Body of pancreas (tissue), 4 donors: ENCODE measurements at places on chromosomes 3 and 15.

DNA sequence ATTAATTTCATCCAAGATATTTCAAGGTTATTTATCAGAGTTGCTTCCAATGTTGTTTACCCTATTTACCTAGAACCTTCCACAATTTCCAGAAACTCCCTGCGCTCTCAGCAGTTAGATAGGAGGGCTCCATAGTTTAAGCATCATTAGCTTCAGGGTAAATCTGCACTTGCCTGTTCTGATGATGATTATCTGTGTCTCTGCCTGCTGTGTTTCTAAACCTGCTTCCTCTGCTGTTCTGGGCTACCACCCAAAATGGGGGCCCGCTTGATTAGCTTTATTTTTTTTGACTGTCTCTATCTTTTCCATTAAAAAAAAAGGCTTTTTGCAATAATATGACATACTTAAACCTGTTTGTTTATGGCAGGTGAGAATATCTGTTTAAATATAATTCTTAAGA, 472.4 kb downstream of the DIPK2A start:
- no peaks in the 10 kb centered on the region for H3K4me1 ChIP-seq
- no peaks in the 10 kb centered on the region for H3K27me3 ChIP-seq
- DNase-seq = no peak
- H3K4me3 ChIP-seq = no peak overlapping the region
- H3K27ac ChIP-seq = no peak overlapping the region

DNA sequence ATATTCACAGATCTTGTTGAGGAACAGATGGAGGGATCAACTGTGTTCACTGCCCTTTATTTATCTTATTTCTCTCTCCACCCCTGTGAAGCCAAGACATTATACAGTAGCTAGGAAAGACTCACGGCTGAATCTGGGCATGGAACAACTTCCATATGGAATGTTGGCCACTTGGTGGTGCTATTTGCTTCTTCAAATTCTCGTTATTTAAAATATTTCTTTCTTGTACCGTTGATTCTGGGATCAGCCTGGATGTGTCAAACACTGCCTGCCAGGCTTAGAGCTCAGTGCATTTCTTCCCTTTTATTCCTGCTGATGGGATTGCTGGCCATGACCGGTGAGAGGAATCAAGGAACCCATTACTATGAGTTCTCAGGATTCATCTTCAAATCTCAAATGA, 17.5 kb upstream of the GASK1A start:
- H3K4me3 ChIP-seq = no peak overlapping the region
- H3K27me3 ChIP-seq = no peaks in the 10 kb centered on the region
- H3K27ac ChIP-seq = no peak overlapping the region
- no peaks in the 10 kb centered on the region for H3K4me1 ChIP-seq

DNA sequence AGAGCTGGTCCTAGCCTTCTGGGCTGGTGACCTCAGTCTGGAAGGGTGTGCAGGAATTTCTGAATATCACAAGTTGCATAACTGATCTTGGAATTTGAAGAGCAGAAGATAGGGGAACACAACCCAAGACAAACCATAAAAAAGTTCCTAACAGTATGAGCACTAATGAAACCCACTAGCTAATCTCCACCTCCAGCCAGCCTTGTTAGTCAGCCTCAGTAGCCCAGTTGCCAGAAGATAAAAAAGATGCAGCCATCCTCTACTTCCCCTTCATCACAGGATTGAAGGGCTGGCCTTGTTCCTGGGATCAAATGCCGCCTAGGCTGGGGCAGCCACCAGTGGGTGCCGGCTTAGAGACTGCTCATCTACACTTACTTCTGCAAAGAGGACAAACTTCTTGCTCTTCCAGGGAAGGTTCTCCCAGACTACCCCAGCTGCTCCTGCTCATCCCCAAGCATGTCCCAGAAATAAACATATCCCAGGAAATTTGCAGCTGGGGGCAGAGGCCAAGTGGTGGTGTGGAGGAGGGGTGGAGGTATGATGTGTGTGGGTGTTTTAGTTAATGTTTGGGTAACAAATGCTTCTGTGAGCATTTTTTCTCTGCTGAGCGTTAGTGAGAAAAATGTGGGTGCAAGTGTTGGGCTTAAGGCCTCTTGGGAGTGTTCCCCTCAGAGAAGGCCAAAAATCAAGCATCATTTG, 9.2 kb upstream of the ITGA11 start:
- no peak overlapping the region for H3K27ac ChIP-seq
- no peaks in the 10 kb centered on the region for H3K27me3 ChIP-seq
- no peaks in the 10 kb centered on the region for H3K36me3 ChIP-seq
- DNase-seq = no peak
- no peak overlapping the region for H3K4me3 ChIP-seq

- H3K27me3 ChIP-seq = no peaks in the 10 kb centered on the region
- no peaks in the 10 kb centered on the region for H3K4me1 ChIP-seq
- H3K27ac ChIP-seq = no peak overlapping the region
- peaks cover 3% of the 10 kb centered on the region for H3K36me3 ChIP-seq
- no peak overlapping the region for H3K4me3 ChIP-seq
- no peak for DNase-seq
Measured at GRCh38 chr3:184985586-184985985, 167.3 kb downstream of the C3orf70 start.

DNA sequence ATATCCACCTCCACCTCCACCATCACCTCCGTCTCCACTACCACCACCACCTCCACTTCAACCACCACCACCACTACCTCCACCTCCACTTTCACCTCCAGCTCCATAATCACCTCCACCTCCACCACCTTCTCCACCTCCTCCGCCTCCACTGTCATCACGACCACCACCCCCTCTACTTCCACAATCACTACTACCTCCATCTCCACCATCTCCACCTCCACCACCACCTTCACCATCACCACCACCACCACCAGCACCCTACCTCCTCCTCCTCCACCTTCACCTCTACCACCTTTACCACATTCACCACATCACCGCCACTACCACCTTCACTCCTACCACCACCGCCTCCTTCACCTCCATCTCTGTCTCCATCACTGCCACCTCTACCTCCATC, 435.7 kb downstream of the MCTP2 start:
- DNase-seq = no peak
- no peaks in the 10 kb centered on the region for H3K27me3 ChIP-seq
- H3K27ac ChIP-seq = no peak overlapping the region
- H3K36me3 ChIP-seq = no peaks in the 10 kb centered on the region
- no peak overlapping the region for H3K4me3 ChIP-seq

DNA sequence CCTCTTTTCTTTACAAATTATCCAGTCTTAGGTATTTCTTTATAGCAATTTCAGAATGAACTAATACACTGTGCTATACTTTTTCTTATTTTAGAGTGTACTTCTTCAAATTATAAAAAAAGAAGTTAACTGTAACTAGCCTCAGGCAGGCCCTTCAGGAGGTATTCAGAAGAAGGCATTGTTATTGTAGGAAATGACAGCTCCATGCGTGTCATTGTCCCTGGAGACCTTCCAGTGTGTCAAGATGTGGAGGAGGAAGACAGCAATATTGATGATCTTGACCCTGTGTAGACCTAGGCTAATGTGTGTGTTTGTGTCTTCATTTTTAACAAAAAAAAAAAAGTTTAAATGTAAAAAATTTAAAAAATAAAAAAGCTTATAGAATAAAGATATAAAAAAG, 55.5 kb downstream of the IL12A start:
- H3K4me3 ChIP-seq = no peak overlapping the region
- DNase-seq = no peak
- H3K4me1 ChIP-seq = peaks cover 9% of the 10 kb centered on the region
- H3K36me3 ChIP-seq = no peaks in the 10 kb centered on the region
- no peak overlapping the region for H3K27ac ChIP-seq

DNA sequence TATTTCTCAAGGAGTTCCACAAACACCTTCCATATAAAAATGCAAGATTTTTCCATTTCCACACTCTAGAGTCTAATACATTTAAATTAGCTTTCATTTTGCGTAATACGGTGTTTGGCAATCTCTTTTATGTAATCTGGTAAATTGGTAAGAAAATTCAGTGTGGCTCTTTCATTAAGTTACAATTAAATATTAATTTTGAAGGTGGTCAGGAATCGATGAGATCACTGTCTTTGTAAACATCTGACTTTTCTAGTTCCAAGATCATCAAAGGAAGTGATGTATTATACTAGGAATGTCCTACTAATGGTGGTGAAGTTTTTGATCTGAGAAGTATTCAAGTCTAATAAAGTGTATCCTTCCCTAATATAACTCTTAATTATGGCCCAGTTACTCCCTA, 1.1 kb upstream of the UTS2B start:
- no peak overlapping the region for H3K27ac ChIP-seq
- no peak overlapping the region for H3K4me3 ChIP-seq
- H3K27me3 ChIP-seq = no peaks in the 10 kb centered on the region

GRCh38 chr3:126035362-126036050, 48.4 kb downstream of the SLC41A3 start:
- no peaks in the 10 kb centered on the region for H3K4me1 ChIP-seq
- no peak for DNase-seq
- no peaks in the 10 kb centered on the region for H3K27me3 ChIP-seq
- H3K4me3 ChIP-seq = no peak overlapping the region
- H3K36me3 ChIP-seq = no peaks in the 10 kb centered on the region
- H3K27ac ChIP-seq = no peak overlapping the region

GRCh38 chr3:66418475-66418931, 82.3 kb downstream of the LRIG1 start:
- H3K4me3 ChIP-seq = no peak overlapping the region
- H3K4me1 ChIP-seq = peaks cover 50% of the 10 kb centered on the region
- H3K36me3 ChIP-seq = peaks cover 8% of the 10 kb centered on the region
- peak overlapping the region; percentile 29 for H3K27ac ChIP-seq
- DNase-seq = peak; percentile 84

DNA sequence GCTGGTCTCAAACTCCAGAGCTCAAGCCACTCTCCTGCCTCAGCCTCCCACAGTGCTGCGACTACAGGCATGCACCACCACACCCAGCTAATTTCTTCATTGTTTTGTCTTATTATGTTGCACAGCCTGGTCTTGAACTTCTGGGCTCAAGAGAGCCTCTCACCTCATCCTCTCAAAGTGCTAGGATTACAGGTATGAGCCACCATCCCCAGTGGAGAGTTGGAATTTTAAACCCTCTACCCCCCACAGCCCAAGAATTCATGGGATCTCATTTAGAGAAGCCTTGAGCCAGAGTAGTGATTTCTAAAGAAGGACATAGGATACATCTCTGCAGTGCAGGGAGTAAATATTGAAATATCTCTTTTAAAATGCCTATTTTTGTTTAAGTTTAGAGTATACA, 221.1 kb downstream of the CACNA2D3 start:
- no peak for DNase-seq
- H3K4me1 ChIP-seq = no peaks in the 10 kb centered on the region
- H3K27ac ChIP-seq = no peak overlapping the region
- H3K27me3 ChIP-seq = no peaks in the 10 kb centered on the region
- H3K36me3 ChIP-seq = no peaks in the 10 kb centered on the region

GRCh38 chr3:143604402-143605185, 243.7 kb downstream of the SLC9A9 start:
- no peak overlapping the region for H3K27ac ChIP-seq
- no peak overlapping the region for H3K4me3 ChIP-seq
- H3K4me1 ChIP-seq = no peaks in the 10 kb centered on the region

DNA sequence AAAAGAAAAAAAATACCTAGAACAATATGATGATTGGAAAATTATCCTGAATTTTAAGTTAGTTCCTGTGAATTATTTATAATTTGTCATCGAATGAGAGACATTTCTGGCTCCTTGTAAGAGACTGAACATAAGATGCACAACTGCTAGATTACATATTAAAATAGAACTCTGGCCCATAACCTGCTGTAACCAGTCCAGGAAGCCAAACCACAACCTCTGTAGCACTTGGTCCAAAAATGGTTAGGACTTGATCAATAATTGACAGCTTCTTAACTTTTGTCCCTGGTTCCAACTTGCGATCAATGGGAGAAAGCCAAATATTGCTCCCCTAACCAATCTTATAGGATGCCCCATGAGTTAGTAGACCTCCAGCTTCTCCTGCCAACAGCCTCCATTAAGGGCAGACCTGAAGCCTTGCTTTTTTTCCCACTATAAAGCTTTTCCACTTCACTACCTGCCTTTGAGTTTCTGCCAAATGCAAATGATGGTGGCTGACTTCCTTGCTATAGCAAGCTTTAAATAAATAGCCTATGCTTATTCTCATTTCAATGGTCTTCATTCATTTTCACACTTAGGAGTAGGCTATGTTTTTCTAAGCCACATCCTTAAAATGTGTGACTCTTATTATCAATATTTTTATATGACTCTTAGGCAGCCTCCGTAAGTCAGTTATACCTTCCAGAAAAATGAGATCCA, 224.0 kb upstream of the ARHGEF26 start:
- no peaks in the 10 kb centered on the region for H3K36me3 ChIP-seq
- no peak overlapping the region for H3K27ac ChIP-seq
- H3K27me3 ChIP-seq = no peaks in the 10 kb centered on the region
- H3K4me1 ChIP-seq = no peaks in the 10 kb centered on the region
- no peak overlapping the region for H3K4me3 ChIP-seq
- no peak for DNase-seq

- H3K27ac ChIP-seq = no peak overlapping the region
- H3K36me3 ChIP-seq = no peaks in the 10 kb centered on the region
- peaks cover 39% of the 10 kb centered on the region for H3K4me1 ChIP-seq
- no peak for DNase-seq
Measured at GRCh38 chr3:47902746-47903145, 99.8 kb downstream of the DHX30 start.

- no peak for DNase-seq
- no peak overlapping the region for H3K4me3 ChIP-seq
- no peaks in the 10 kb centered on the region for H3K27me3 ChIP-seq
Measured at GRCh38 chr15:77034695-77035489, 36.0 kb downstream of the TSPAN3 start.

- no peaks in the 10 kb centered on the region for H3K27me3 ChIP-seq
- H3K36me3 ChIP-seq = no peaks in the 10 kb centered on the region
- no peak overlapping the region for H3K27ac ChIP-seq
- no peak for DNase-seq
Measured at GRCh38 chr15:68504681-68505170, 72.8 kb upstream of the ITGA11 start.

DNA sequence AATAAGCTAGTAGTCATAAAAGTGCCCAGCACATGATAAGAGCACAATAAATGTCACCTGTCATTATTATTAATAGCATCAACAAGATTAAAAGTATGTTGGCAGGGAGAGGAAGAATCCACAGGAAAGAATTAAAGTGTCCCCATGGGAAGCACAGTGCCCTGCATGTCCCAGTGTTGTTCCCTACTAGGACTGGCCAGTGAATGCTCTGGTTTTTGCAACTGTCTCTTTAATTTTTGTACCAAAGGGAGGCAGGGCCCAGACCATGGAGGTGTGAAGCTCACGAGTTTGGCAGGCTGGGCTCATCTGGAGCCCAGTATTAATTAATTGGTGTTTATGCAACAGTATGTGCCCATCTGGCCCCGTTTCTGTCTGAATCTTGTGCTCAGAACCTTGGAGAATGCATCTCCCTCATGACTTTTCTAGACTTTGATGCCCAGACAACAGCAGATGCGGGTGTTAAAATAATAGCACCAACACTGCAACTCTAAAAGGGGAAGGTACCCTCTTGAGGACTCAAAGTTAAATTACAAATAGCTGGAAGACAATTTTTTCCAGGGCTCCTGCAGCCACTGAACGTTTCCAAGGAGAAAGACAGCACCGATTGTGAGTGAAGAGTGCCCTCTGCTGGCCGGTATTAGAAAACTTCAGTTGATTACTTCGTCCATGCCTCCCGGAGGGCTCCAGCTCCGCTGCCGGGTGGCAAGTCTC, 71.9 kb upstream of the SPATA12 start:
- no peaks in the 10 kb centered on the region for H3K27me3 ChIP-seq
- H3K4me3 ChIP-seq = no peak overlapping the region
- H3K36me3 ChIP-seq = no peaks in the 10 kb centered on the region
- peaks cover 27% of the 10 kb centered on the region for H3K4me1 ChIP-seq
- DNase-seq = peak; percentile 86

- no peaks in the 10 kb centered on the region for H3K4me1 ChIP-seq
- DNase-seq = no peak
- H3K27ac ChIP-seq = no peak overlapping the region
- H3K36me3 ChIP-seq = no peaks in the 10 kb centered on the region
- H3K4me3 ChIP-seq = no peak overlapping the region
Measured at GRCh38 chr3:114973536-114973935, 173.6 kb downstream of the ZBTB20 start.
